ENCODE measurements at places on chromosomes 11 and 22.

DNA sequence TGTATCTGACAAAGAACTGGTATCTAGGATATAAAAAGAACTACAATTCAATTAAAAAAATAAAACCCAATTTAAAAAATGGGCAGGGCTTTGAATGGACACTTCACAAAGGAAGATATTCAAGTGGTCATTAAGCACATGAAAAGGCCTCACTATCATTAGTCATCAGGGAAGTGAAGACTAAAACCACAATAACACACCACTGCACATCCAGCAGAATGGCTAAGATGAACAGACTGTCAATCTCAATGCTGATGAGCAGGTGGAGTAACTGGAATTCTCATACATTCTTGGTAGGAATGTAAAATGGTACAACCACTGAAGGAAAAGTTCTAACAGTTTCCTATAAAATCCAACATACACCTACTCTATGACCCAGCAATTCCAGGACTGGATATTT, 8.9 kb downstream of the HPS4 start:
- DNase-seq = peak; percentile 7

DNA sequence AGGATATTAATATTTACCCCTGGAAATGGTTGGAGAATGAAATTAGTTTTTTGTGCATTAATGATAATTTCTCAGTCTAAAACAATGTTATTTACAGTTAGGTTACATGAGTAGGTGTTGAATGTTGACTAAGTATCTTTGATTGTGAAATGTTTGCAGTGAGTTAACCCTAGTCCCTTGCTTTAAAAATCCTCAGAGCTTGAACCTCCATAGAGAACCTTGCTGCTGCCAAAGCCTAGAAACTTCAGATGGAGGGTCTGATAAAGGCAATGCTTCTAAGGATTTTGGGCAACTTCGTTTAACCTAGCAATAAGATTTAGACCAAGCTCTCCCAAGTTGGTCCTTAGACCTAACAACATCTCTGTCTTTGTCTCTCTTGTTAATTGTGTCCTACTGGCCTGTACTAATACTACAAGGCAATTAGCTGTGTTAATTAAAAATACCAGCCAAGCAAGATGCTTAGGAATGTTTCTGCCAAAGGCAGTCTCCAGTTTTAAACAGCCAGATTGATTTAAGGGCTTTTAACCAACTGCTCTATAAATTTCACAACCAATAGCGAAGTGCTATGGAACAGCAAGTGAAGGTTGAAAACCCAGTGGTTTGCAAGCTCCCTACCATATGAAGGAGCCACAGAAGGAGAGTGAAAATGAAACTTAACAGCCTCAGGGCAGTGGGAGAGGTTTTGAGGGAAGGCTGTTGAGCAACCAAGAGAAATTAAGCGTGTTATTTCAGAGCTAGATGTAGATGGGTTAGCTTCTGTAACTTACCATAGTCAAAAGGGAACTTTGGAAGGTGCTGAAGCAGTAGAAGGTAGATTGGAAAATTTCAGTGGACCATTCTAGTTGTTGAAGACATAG, 295.9 kb upstream of the ANO5 start:
- peak; percentile 64 for DNase-seq

GRCh38 chr22:24337894-24338645, 67.4 kb downstream of the SPECC1L start:
- DNase-seq = no peak

DNA sequence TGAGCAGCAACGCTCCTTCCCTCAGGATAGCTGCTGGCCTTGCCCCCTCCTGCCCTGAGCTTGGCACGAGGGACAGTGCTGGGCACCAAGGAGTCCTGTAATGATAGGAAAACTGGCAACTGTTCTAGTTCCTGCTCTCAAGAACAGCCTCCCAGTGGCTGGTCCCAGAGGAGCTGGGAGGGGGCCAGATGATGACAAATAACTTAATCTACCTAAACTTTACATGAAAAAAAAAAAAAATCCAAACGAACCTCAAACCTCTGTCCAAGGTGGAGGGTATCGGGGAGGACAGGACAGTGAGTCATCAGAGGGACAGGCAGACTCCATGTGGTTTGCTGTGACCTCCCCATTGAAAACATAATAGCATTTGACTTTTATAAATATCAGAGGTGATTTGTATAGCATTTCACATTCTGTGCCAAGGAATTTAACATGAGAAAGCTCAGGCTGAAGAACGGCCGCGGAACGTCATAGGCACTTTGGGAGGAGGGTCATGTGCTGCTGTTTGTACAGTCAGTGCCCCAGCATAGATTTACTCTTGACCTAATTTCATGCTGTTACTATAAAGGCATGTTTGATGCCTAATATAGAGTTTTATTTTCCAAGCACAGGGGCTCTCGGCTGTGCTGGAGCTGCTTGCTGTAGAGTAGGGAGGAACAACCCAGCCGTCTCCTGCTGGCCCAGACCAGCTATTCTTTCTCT, 98.2 kb upstream of the NNMT start:
- no peak for DNase-seq

DNA sequence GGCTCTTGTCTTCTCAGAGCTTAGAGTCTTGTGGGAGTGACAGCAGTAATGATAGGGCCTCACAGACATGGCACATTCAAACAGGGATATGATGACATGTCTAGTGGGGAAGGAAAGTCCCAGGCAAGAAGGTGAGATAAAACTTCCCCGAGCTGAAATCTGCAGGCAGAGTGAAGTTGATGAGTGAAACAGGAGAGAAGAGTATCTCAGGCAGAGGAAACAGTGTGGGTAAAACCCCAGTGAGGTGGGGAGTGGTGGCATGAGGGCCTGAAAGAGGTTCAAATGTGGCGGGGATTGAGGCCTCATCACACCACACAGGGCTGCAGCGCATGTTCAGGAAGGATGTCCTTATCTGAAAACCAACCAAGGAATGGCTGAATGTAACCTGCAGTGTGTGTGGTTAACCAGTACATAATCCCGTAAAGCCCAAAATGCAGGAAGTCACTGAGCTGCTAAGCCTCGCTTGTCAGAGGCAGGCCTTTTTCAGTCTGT, 153.8 kb upstream of the E2F8 start:
- no peak for DNase-seq

- no peak for DNase-seq
Observed at GRCh38 chr11:126034039-126034932, 28.4 kb downstream of the CDON start.

- DNase-seq = peak; percentile 86
Observed at GRCh38 chr11:111777094-111778046, 11.2 kb upstream of the PPP2R1B start.

DNA sequence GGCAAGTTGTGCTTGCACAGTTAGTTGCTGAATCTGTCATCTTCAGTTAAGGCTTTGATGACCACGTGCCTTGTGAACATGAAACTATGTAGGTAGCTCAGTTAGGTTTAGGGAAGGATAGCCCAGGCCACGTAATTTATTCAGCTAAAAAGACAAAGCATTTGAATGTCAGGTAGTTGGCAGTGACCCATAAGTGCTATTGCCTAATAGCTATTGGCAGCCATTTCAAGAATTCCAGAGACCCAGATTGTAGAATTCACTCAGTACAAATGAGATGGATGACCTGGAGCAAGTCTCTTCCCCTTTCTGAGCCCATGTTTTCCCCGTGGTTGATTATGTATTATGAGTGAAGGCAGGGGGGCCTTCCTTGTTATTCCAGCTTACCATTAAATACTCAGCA, 265.3 kb upstream of the ANO5 start:
- no peak for DNase-seq

Data from NCI-H1417 (cell line).